ENCODE measurements at places on chromosomes 16 and 17.
A peak's percentile ranks its signal among the peaks of the same experiment; 100 is the strongest.

- DNase-seq = no peak
These were observed 8.0 kb upstream of the KCNG4 start for GRCh38 chr16:84247844-84248243.

DNA sequence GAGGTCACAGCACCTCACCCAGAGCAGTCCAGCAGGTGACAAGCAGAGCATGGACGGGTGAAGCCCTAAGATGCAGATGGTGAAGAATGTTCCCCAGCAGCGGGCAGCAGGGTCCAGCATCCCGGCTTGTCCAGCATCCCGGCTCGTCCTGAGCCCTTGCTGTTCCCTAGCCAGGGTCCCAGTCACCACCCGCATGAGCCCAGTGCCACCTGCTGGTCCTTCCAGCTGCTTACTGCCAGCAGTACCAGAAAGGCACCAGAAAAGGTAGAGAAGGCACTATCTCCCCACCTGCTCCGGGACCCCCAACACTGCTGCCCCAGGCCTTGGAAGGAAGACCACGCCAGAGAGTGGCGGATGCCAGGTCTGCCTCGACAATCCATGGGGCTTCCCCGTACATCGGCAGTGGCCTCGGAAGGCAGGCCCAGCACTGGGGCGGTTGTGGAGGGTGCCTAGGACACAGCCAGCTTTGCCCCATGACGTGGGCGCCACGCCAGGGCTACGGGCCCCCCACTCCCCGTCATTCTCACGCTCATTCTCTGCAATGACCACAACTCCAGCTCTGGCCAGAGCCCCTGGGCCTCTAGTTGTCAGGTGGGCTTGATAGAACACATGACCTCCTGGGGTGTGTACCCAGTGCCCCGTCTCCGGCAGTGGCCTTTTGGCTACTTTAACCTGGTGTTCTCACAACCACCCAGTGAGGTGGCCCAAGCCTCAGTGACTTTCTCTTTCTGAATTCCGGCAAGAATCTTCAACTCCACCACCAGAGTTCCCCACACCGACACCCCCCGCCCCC is 1.4 kb downstream of the CENPX start:
- peak; percentile 85 for DNase-seq

DNA sequence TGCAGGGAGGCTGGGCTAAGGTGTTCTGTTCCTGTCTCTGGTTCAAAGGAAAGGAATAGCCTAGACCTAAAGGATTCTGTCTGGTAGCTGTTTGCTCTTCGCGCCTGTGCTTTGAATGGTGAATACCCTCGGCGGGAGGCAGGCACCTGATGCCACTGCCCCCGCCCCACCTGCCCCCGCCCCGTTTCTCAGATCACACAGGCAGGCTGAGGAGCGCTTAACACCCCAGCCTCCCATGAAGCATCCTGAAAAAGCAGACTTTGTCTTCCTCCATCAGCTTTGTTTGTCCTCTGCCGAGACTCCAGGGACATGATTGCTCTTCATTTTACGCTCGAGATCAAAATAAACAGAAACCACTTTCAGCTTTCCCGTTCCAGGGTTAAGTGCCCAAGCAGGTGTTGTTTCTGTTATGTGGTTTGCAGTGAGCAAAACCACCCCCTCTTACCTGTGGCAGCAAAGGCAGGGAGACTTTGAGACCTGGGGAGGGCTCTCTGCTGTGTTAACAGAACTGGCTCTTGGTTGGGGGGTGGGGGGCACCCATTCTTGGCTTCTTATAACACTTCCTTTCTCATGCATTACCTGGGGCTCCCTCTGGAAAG is 452.1 kb downstream of the WWOX start:
- DNase-seq = no peak

GRCh38 chr16:66934138-66934838 is at the start of gene CIAO2B:
CIAO2B (minus strand) TSS chr16:66934402; CDS start chr16:66934364, 38 bp downstream.
- DNase-seq = peak; percentile 93

DNA sequence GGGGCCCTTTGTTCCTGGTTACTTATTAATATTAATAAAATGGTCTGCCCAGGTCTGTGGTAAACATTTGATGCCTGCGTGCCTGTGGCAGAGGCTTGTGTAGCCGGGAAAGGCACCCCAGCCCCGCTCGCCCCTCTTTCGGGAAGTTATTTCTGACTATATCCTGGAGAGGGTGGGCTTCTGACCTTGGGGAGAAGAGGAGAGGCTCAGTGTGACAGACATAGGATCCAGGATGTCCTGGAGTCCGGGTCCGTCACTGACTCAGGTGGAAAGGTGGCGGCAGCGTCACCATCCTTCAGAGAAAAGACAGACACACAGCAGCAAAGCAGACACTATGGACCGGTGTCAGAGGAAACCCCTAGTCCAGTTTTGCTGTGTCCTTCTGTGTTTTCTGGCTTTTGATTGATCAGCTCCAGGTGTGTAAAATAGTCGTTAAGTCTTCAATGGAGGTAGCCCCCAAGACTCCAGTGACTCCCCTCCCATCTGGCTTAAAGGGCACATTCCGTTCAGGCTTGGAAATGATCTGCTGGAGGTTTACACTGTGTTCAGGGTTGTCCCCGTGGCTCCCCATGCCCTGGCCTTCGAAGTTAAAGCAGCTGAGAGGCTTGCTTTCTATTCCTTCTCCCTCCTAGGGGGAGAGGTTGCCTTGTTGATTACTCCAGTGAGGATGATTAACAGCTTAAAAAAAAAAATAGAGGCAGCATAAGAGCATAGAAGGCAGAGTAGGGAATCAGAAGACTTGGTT is 81.6 kb downstream of the CCDC182 start:
- DNase-seq = no peak

DNA sequence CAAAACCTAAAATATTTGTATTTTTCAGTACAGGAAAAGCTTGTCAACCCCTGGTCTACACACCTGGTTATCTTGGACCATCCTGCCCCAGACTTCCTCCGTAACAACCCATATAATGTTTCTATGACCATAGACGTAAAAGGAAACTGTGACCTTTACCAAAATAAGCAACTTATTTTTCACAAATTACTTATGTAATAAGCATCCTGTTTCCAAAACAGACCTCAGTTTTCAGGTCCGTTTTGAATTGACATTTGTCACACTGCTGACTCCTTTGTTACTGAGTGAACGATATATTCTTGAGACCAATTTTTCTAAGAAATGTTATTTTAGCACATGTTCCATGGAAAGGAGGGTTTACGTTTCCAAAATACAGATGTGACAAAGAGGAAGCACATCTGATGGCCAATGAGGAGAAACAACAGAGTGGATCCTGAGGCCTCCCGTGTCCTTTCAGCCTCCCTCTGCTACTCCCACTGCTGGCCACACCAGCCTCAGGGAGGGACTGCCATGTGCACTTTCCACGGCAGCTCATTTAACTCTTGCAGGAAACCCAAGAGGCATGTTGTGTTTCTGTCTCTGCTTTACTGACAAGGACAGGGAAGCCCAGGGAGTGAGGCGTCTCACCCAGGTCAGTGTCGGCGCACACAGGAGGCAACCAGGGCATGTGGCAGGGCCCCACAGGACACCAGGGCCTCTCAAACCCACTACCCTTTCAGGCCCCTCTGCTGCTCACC is 20.1 kb upstream of the ALDH3A1 start:
- DNase-seq = no peak

- no peak for DNase-seq
These were observed 22.9 kb upstream of the APPBP2 start for GRCh38 chr17:60548990-60549389.

GRCh38 chr16:27303256-27304100 is 10.3 kb upstream of the IL4R start:
- no peak for DNase-seq

DNA sequence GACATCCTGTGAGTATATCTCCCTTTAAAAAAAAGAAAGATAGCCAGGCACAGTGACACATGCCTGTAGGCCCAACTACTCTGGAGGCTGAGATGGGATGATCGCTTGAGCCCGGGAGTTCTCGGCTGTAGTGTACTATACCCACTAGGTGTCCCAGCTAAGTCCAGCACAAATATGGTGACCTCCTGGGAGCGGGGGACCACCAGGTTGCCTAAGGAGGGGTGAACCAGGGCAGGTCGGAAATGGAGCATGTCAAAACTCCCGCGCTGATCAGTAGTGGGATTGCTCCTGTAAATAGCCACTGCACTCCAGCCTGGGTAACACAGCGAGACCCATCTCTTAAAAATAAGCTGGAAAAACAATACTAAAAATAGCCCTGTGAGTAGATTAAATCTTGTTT is 29.4 kb downstream of the GINS2 start:
- DNase-seq = no peak

DNA sequence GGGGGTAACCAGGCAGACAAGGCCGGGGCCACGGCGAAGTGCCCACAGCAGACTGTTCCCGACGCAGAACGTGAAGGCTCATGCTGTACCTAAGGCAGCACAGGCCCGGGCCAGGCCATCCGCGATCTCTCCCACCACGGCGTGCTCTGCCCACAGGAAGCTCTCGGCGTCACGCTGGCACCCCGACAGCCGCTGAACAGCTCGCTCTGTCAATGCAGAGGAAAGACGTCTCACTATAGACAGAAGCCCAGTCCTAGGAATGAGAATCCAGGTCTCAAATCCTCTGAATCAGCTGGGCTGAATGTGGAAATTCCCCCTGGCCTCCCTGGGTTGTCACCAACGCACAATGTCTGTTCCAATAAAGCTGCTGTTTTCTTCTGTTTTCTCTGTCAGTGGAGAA is 21.4 kb downstream of the SERPINF1 start:
- no peak for DNase-seq

- DNase-seq = no peak
These were observed 28.4 kb upstream of the TMC5 start for GRCh38 chr16:19389246-19389645.

DNA sequence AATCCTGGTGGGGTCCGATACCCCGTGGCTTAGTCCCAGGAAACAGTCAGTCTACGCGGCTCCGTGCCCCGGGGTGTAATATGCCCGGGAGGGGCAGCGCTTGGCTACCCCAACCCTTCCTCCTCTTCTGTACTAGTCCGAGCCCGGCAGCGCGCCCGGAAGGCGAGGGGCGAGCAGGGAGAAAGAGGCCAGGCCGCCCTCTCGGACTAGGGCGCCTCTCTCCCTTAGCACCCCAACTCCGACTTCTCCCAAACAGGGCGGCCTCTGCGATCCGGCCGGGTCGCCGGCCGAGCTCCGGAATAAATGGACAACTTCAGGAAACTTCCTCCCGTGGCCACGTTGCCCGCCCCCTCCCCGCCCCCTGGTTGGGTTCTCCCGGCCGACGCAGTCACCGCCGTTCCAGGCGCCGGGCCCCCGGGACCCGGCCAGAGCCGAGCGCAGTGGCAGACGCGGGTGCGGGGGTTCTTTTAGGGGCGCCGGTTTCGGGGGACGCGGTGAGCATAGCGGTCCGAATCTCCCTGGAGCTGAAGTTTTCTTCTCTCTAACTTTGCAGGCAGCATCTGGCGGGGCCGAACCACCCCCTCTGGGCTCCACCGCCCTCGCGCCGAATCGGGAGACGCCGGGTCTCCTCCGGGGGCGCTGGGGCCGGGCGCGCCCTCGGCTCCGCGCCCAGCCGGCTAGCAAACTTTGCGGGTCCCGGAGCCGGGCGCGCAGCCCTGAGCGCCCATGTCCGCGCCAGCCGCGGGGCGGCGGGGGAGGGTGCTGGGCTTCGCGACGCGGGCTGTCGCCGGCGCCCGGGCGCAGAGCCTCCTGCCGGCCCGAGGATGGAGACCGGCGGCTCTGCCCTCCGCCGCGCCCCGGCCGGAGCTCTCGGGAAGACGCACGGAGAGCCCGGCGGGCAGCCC is at the start of gene SDK2:
SDK2 (minus strand) TSS at position 301 of the 905 bp plus-strand sequence. CDS start 357 bp downstream, outside the sequence.
- peak; percentile 48 for DNase-seq

GRCh38 chr16:8963010-8963820 is 491 bp downstream of the USP7 start:
- no peak for DNase-seq

- peak; percentile 80 for DNase-seq
These were observed 424 bp downstream of the HOXB2 start for GRCh38 chr17:48544349-48545021.

DNA sequence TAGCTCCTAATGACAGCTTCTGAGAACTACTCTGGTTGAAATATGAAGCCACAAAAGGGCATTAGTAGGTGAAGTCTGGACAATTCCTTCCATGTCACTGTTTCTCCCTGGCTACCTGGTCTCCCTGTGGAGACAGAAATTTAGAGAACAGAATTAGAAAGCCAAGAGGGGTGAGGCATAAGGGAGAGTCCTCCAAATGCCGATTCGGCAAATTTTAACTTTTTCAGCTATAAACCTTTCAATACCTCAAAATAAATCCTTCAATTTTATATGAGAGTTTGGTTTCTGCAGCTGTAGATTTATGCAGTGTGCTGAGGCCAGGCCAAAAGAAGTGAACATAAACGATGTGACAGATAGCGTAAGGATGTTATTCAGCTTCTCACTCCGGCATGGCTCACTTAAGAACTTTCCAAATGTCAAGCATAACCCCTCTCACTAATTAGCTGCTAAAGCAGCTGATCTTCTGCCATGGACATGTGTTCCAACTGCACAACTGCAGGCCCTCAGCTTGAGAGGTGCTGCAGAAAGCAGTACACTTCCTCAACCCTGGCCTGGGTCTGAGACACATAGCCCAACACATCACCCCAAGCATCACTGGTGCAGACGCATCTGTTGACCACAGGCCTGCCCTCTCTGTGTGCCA is 247.9 kb upstream of the SOX9 start:
- DNase-seq = no peak

DNA sequence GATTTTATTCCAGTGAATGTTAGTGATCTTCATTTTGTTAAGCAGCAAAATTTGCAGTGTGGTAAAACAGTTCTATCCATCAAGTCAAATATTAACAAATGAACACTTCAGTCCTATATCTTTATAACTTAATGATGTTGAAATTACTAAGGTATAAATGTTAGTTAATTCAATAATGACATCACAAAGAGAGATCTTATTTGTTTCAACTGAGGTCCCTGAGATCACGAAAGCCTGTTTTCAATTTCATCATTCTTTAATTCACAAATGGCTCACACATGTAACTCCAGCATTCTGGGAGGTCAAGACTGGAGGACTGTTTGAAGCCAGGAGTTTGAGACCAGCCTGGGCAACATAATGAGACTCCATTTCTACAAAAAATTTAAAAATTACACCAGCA is 13.9 kb downstream of the SMURF2 start:
- DNase-seq = no peak

GRCh38 chr16:79272141-79272577 is 328.4 kb downstream of the MAF start:
- DNase-seq = no peak

DNA sequence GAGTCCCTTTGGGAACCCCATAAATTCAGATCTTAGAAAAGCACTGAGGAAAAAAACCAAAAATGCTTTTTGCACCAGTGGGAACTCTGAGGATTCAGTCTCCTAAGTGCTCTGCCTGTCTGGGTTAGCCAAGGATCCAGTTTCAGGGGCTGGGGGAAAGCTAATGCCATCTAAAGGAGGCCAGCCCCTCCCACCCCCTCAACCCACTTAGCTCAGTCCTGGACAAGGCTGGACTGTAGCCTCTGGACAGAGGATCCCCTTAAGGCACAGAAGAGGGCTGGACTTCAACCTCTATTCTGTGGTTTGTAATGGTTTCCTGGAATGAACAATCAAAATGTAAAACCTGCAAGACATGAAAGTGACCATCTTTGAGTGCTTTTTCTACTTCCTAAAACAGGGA is 356.1 kb upstream of the ZFHX3 start:
- no peak for DNase-seq
